ENCODE measurements at places on chromosomes 2 and 18. TPM values are rescaled to one million over a fixed set of nuclear protein-coding genes. Genes with fewer than 3 reads are reported as not detected.

Gene ALK
- 0.44 TPM for total RNA-seq

Gene TMEM17
- total RNA-seq, result 1.5 TPM

Gene NT5DC4
- not detected for total RNA-seq

Gene EPHA4
- total RNA-seq, result 24.6 TPM

Gene PSMA8
- not detected for total RNA-seq

Gene NAT8
- not detected for total RNA-seq

Gene CPS1
- 9.5 TPM for total RNA-seq

Gene DOK1
- 16.0 TPM for total RNA-seq

Gene NXPH2
- not detected for total RNA-seq

Gene GPR155
- 4.6 TPM for total RNA-seq

Data from omental fat pad (tissue), 4 donors.